Omental fat pad (tissue), 4 donors: ENCODE measurements at places on chromosomes 2 and 18. TPM values are rescaled to one million over a fixed set of nuclear protein-coding genes. Genes with fewer than 3 reads are reported as not detected.

DNA sequence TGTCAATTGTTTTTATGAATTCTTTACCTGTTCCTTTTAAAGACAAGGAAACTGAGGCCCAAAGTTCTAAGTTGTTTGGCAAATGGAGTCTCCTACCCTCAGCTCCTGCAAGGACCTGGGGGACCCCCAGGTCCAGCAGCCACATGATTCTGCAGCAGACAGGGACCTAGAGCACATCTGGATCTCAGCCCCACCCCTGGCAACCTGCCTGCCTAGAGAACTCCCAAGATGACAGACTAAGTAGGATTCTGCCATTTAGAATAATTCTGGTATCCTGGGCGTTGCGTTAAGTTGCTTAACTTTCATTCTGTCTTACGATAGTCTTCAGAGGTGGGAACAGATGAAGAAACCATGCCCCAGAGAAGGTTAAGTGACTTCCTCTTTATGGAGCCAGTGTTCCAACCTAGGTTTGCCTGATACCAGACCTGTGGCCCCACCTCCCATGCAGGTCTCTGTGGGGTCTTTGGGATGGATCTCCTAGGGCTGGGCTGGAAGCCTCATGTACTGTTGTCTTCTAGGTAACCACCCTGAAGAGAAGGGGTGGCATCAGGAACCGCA lies 5.6 kb upstream of the CENPA start:
- no peak for DNase-seq

- no peak for DNase-seq
These were observed 93.3 kb downstream of the THSD7B start for GRCh38 chr2:136858656-136859055.

- DNase-seq = no peak
These were observed 346.5 kb downstream of the TNS1 start for GRCh38 chr2:217656316-217656715.

DNA sequence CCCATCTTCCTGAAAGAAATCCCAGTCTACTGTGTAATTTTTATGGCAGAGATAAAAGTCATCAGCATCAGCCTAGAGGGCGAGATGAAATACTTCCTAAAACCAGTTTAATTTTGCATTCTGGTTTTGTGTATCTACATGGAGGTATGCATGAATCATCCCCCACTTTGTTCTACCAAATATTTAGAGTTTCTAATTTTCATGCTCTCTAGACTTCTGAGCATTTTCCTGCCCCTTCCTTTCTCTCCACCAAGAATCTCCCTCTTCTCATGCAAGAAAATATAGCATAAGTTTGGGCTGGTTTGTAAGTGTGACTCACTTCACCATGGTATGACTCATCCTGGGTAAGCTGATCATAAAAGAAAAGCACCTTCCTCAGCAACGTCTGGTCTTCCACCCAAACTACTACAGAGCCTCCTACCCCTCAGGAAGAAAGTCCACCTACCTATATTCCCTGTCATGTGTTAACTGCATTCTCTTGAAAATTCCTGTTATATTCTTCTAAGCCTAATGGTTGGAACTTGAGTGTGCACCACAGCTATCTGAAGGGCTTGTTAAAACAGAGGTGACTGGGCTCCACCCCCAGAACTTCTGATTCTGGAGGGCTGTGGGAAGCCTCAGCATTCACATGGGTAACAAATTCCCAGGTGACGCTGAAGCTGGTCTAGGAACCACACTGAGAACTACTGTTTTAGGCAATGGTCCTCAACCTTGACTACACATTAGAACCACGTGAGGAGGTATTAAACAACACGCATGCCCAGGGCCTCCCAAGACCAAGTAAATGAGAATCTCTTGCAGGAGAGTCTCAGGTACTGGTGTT lies 37.4 kb upstream of the RAPGEF4 start:
- DNase-seq = no peak

- no peak for DNase-seq
These were observed 822 bp downstream of the PSMG2 start for GRCh38 chr18:12703664-12704063.

DNA sequence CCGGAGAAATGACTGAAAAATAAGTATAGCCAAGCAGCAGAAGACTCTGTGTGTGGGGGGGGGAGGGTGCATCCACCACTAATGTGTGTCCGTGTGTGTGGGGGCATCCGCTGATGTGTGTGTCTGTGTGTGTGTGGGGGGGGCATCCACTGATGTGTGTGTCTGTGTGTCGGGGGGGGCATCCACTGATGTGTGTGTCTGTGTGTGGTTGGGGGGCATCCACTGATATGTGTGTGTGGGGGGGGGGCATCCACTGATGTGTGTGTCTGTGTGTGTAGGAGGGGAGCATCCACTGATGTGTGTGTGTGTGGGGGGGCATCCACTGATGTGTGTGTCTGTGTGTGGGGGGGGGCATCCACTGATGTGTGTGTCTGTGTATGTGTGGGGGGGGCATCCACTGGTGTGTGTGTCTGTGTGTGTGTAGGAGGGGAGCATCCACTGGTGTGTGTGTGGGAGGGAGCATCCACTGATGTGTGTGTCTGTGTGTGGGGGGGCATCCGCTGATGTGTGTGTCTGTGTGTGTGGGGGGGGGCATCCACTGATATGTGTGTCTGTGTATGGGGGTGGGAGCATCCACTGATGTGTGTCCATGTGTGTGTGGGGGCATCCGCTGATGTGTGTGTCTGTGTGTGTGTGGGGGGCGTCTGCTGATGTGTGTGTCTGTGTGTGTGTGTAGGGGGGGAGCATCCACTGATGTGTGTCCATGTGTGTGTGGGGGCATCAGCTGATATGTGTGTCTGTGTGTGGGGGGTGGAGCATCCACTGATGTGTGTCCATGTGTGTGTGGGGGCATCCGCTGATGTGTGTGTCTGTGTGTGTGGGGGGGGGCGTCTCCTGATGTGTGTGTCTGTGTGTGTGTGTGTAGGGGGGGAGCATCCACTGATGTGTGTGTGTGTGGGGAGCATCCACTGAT lies 125.0 kb downstream of the NFATC1 start:
- no peak for DNase-seq

Gene SERPINB12
- not detected for total RNA-seq

Gene IL1RL2
- 2.2 TPM for total RNA-seq

GRCh38 chr18:57841568-57841967 lies 38.5 kb upstream of the ATP8B1 start:
- no peak for DNase-seq

Gene DPYSL5
- total RNA-seq = not detected

GRCh38 chr18:10942998-10943397 lies 206.4 kb downstream of the PIEZO2 start:
- DNase-seq = no peak

GRCh38 chr2:3450385-3451010 lies 68.8 kb downstream of the ADI1 start:
- DNase-seq = no peak

DNA sequence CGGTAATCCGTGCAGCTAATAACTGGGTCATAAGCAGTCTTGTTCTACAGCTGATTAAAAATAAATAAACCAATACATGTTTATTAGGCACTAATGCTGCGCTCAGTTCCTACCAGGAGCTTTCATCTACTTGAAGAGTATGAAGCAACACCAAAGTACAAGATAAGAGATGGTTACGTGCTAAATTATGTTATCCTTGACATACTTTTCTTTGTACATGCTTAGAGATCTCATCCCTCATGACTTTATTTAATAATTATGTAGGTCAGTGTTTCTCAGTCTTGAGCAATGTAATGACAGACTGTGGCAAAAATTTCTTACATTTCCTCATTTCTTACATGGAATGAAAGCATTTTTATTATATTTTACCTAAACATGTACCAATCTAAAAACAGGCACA lies 54.6 kb upstream of the COBLL1 start:
- no peak for DNase-seq

- no peak for DNase-seq
These were observed 14.6 kb upstream of the MEP1B start for GRCh38 chr18:32175265-32175664.

Gene TRABD2A
- total RNA-seq = 9.0 TPM

GRCh38 chr2:25414781-25415180 lies 73.1 kb upstream of the DNMT3A start:
- no peak for DNase-seq

DNA sequence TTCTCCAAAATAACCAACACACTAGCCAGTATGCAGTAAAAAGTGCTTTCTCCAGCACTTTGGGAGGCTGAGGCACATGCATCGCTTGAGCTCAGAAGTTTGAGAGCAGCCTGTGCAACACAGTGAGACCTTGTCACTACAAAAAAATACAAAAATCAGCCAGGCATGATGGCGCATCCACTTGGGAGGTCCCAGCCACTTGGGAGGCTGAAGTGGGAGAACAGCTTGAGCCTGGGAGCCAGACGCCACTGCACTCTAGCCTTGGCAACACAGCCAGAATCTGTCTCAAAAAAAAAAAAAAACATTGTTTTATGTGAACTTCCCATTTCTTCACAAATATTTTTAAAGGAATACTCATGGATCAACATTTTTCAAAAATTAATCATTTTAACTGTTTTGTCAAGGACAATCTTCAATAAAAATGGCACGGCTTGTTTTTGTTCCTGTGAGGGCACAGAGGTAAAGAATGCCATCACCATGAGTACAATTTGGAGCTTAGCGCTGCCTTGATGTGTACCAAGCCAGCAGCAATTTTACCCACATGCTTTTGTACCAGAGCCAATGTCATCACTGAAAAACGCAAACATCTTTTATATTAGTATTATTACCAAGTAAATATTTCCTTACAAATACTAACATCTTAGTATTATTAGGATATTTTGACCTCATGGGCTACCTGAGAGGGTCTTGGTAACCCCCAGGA lies 26.7 kb downstream of the RAB1A start:
- no peak for DNase-seq

Gene MYL1
- total RNA-seq = not detected

- no peak for DNase-seq
These were observed 20.1 kb downstream of the ST8SIA5 start for GRCh38 chr18:46736736-46737135.

Gene DLGAP1
- total RNA-seq = 1.5 TPM

GRCh38 chr2:105373895-105374401 lies 24.9 kb downstream of the FHL2 start:
- no peak for DNase-seq

Gene RASGRP3
- total RNA-seq = 11.8 TPM

- DNase-seq = no peak
These were observed 6.1 kb upstream of the ST6GAL2 start for GRCh38 chr2:106892048-106892447.

DNA sequence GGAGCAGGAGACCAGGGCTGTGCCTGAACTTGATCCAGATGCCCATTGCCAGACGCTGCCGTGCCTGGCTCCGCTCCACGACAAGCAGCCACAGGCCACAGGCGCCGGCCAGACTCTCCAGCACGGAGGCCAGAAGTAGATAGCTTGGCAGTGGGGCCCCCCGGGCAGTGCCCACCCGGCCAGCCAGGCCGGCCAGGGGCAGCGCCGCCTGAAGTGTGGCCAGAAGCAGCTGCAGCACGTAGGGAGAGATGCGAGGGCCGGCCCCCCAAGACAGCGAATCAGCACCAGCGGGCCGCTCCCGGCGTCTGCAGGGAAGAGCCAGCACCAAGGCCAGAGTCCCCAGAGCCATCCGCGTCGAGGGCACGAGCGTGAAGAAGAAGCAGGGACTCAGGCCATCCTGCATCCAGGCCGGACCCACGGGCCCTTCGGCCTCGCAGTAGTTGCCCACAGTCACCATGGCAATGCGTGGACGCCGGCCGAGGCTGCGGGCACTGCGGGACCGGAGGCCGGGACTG lies 484 bp downstream of the ABCB6 start:
- DNase-seq = no peak

Gene WIPF1
- total RNA-seq = 42.2 TPM

Gene LIMS3
- total RNA-seq = not detected

Gene NEMP2
- total RNA-seq = 4.6 TPM
